Osteoblast (primary cell): ENCODE measurements at places on chromosomes 12 and 14. TPM values are rescaled to one million over a fixed set of nuclear protein-coding genes. Genes with fewer than 3 reads are reported as not detected.

RITA1 gene
- 20.0 and 22.4 TPM in 2 replicates for total RNA-seq

LMBR1L gene
- 57.2 and 60.4 TPM in 2 replicates for total RNA-seq

GALNT8 gene
- not detected in 2 replicates for total RNA-seq

PPP1R1A gene
- 0.36 TPM in 1 of 2 replicates, not detected in the other for total RNA-seq

SMIM41 gene
- under 0.01 TPM in 1 of 2 replicates, not detected in the other for total RNA-seq

STYK1 gene
- under 0.01 TPM in 2 replicates for total RNA-seq

MMAB gene
- total RNA-seq, result 34.4 and 35.7 TPM in 2 replicates

AICDA gene
- not detected in 2 replicates for total RNA-seq

SERPINA1 gene
- 0.29 and 1.4 TPM in 2 replicates for total RNA-seq

LHX5 gene
- total RNA-seq, result not detected in 2 replicates

ALDH6A1 gene
- total RNA-seq, result 30.1 and 31.5 TPM in 2 replicates

DNA sequence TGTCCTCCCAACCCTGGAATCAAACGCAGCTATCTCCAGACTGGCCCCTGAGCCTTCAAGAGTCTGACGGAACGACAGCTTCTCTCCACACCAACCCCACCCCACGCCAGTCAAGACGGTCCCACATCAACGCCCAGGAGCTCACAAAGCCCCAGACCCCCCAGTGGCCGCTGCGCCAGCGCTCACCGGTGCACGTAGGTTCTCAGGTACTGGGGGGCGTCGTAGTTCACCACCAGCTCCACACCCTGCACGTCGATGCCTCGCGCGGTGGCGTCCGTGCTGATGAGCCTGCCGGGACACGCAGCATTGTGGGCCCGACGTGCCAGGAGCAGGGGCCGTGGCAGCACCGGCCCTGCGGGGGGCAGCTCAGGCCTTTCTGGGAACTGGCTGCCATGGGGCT, 4.2 kb downstream of the DDX51 start:
- peak; percentile 62 for DNase-seq

DNA sequence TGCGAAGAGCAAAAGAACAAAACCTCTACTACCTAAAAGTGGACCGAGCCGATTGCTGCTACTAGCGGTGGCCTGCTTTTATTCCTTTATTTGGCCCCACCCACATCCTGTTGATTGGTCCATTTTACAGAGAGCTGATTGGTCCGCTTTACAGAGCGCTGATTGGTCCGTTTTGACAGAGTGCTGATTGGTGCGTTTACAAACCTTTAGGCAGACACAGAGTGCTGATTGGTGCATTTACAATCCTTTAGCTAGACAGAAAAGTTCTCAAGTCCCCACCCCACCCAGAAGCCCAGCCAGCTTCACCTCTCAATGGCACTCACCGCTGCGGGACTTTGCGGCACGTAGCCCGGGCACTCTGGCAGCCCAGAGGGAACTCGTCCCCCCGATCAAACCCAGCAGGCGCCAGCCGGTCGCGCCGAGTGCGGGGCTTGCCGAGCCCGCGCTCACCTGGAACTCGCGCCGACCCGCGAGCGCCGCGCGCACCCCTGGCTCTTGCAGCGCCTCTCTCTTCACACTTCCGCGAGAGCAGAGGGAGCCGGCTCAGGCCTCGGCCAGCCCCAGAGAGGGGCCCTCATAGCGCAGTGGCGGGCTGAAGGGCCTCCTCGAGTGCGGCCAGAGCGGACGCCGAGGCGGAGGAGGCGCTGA, 8.7 kb upstream of the FGD4 start:
- DNase-seq, result no peak

- peak; percentile 86 for DNase-seq
Measured at GRCh38 chr12:47941871-47942613, 21.4 kb upstream of the TMEM106C start.

DNA sequence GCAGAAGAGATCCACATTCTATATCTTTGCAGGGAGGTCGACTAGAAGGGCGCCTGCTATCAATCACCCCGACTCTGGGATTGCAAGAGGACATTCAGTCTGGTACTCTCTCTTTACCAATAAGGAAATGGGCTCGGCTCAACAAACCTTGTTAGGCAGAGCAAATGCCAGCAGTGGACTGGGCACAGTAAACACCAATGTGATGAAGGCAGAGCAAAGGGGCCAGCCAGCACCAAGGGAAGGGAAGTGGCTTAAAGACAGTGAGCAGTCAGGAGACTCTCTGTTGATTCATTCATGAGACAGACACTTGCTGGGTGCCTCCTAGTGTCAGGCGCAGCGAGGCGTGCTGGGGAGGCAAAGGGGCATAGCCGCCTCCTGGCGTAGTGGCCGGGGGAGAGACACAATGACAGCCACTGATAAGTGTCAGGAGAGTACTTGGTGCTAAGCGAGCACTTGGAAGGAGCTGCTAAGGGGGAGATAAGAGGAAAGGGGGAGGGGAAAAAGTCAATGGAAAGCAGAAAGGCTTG, 34.1 kb downstream of the TMCC3 start:
- no peak for DNase-seq

- no peak for DNase-seq
Measured at GRCh38 chr12:59408431-59408830, 187.4 kb upstream of the SLC16A7 start.

GRCh38 chr14:32524609-32525375, 195.7 kb downstream of the AKAP6 start:
- peak; percentile 69 for DNase-seq

DNA sequence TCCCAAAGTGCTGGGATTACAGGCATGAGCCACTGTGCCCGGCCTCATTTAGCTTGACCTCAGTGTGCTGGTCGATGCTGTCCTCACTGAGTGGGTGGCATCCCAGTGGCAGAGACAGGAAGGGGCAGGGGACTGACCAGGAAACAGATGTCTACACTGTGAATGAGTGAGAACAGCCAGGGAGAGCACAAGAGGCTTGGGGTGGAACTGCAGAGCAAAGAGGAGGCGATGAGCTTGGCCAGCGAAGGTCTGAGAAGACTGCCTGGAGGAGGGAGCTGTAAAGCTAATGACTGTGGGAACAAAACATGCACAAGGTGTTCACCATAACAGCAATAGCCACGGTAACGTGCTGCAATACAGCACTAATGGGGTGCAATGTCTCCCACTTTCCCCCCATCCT, 57.2 kb upstream of the BEGAIN start:
- peak; percentile 58 for DNase-seq

GRCh38 chr14:67722293-67722692, 20.6 kb downstream of the RDH12 start:
- no peak for DNase-seq

- no peak for DNase-seq
Measured at GRCh38 chr12:130555628-130556485, 160.2 kb downstream of the RIMBP2 start.

DNA sequence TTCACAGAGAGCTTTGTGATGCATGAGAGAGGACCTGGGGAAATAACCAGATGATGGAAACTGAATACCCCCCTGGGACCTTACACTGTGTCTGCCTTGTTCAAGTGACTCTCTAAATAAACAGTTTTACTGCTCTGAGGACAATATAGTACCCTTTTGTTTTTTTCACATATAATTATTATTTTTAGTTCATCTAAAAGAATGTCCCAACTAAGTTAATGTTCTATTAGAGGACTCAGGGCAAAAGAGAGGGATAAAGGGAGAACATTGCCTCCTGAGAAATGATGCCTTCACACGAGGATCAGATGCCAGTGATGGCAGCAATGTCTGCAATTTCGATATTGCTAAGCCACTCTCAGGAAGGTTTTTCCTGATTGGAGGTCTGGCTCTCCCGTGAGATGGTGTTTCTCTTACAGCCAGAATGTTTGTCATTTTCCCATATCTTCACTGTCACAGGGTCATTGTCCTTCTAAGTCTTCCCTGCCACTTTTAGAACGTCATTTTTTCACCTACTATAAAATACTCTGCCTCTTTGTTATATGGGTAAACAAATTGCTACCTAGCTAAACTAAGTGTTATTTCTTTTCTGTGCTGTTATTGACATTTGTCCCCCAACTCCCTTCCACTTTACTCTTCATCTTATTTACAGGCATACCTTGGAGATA, 201.6 kb downstream of the RAD51B start:
- no peak for DNase-seq

GRCh38 chr12:10708862-10709261, 14.3 kb downstream of the YBX3 start:
- no peak for DNase-seq

GRCh38 chr14:104844306-104845032, 20.6 kb upstream of the CEP170B start:
- DNase-seq, result no peak

DNA sequence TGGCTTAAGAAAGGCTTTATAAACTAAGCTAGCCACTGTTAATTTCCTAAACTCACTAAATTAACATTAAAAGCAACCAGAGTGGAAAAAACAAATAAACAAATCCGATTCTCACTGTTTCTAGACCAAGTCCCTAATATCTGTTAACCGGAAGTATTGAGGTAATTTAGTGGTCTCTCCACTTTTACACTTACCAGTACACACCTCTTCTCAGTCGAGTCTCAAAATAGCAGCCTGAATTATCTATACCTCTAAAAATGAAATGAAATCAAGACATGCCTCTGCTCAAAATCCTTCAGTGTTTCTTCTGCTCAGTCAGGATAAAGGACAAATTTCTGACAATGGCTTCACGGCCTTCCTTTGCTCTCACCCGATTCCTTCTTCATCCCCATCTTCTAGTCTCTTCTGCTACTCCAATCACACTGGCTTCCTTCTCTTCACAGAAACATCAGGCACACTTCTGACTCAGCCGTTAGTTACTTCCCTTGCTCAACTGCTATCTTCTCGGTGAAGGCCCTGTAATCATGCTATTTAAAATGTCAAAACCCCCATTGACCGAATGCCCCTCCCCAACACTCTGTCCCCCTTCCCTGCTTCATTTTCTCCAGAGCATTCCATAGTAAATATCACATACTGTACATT, 161.3 kb downstream of the KITLG start:
- DNase-seq, result no peak

DNA sequence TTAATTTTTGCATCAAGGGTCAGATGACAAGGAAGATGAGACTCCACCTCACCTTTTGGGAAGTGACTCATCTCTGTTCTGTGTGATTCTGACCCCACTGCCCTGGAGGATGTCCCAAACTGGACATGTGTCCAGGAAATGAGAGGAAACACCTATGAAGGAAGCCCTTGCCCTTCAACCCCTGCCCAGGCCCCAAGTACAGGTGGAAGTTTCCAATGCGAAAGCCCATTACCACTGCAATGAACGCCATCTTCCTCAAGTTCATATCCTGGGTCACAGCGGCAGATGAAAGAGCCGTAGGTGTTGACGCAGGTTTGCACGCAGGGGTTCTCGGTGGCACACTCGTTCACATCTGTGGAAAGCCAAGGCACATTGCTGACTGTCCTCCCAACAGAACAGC, 19.6 kb upstream of the TC2N start:
- DNase-seq, result no peak

GRCh38 chr12:104064842-104065427, 604 bp downstream of the HCFC2 start:
- DNase-seq, result peak; percentile 66

DNA sequence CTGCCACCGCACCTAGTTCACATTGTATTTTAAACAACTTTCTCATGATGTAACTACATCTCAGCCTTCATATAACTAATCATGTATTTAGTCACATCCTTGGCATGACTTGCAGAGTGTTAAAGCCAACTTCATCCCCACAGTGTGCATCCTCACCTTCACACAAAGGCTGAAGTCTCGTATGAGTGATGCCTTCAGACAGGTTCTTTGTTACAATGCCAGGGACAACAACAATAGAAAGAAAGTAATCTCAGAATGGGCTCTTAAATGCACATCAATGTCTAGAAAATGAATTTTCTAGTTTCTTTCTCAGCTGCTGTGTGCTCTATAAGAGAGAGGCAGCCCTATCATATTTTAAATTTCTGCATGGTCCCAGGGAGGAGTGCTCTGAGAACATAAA, 221.3 kb downstream of the DIO2 start:
- no peak for DNase-seq

- no peak for DNase-seq
Measured at GRCh38 chr12:113271466-113271852, 50.2 kb downstream of the TPCN1 start.

DNA sequence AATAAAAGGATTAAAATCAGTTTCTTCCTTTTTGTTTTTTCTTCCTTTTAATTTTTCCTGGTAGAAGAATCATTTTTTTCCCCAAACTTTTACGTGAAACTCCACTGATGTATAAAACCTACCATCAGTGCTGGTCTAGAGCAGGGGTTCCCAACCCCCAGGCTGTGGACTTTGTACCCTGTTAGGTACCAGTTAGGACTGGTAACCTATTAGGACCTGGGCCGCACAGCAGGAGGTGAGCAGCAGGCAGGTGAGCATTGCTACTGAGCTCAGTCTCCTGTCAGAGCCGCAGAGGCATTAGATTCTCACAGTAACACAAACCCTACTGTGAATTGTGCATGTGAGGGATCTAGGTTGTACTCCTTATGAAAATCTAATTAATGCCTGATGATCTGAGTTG, 10.1 kb downstream of the SMCO2 start:
- no peak for DNase-seq

DNA sequence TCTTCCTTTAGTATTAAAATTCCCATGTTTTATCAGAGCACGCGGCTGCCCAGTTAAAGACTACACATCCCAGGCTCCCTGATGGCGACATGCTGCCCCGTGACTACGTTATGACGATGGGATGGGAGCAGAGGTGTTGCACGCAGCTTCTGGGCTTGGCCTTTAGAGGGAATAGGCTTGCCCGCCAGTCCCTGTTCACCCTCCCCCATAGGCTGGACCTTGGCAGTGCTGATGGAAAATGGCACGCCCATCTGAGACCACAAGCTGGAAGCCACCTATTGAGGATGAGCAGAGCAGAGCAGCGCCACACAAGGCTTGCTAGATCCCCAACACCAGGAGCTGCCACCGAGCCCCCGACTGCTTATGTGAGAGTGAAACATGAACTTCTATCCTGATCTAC, 24.7 kb downstream of the TTC7B start:
- no peak for DNase-seq

DNA sequence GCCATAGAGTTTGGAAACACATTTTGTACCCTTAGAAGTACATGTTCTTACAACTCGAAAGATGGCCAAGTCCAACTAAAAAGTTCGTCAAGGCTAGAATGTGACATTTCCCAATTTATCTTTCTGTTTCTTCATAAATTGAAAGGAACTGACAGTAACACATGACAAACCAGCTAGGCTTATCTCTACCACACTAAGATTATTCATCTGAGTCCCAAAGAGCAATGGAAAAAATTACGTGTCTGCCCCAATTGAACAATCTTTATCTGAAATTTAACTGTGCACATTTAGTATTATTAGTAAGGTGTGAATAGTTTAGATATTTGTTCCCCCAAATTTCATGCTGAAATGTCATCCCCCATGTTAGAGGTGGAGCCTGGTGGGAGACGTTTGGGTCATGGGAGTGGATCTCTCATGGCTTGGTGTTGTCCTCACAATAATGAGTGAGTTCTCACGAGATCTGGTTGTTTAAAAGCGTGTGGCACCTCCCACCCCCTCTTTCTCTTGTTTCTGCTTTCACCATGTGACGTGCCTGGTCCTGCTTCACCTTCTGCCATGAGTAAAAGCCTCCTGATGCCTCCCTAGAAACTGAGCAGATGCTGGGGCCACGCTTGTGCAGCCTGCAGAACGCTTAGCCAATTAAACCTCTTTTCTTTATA, 13.3 kb downstream of the CPM start:
- no peak for DNase-seq

DNA sequence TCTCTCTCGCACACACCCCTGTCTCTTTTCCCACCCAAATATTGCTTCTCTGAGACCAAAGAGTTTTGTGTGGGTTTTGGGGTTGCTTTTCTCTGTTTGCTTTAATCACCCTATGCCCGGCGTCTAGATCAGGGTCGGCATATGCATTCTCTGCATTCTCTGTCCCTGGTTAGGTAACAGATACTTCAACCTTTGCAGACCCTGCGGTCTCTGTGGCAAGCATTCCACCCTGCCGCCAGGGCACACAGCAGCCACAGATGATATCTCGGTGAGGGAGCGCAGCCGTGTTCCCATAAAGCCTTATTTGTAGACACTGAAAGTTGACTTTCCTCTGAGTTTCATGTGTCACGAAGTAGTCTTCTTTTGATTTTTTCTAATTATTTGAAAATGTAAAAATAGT, 110.4 kb upstream of the FZD10 start:
- no peak for DNase-seq
